Stimulated activated CD4-positive, alpha-beta T cell treated with anti-CD3 and anti-CD28 coated beads, TNF-alpha, amount 100 ng/mL, for 4 hours (primary cell): ENCODE measurements at places on chromosomes 11 and 22.

GRCh38 chr22:31508536-31508935 is 12.2 kb downstream of the SFI1 start:
- DNase-seq = no peak

DNA sequence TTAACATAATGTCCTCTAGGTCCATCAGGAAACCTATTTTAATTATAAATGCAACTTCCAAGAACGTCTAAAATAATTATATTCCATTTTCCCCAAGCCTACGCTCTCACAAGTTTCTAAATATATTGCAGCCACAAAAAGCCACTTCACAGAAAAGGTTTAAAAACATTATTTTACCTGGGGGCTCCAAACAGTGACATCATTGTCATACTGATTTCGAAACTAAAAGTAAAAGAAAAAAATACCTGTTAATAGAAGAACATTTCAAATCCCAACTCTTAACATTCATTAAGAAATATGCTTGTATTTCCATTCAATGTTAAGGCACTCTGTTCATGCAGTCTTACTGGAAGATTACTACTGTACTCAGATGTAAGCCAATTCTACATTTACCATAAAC is 1.4 kb downstream of the PSMA1 start:
- no peak for DNase-seq

DNA sequence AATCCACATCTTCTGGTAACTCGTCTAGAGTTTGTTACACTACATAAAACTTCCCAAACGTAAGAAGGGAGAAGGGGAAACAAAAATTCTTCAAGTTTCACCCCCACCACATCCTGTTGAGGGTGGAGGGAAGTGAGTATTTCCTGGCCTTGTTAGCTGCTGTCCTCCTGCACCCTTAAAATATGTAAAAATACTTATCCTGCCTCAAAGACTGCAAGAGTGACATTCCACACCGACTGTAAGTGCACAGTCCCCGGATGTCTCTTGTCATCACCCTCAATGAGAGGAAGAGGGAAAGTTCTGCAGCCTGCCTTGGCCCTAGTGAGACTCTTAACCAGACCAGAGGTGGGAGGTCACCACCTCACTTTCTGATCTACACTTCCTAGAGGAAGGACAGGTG is 3.3 kb downstream of the TMEM121B start:
- no peak for DNase-seq

- no peak for DNase-seq
Observed at GRCh38 chr11:1152316-1153104, 5.2 kb upstream of the MUC5AC start.

GRCh38 chr11:7581021-7581590 is 67.3 kb downstream of the PPFIBP2 start:
- no peak for DNase-seq

DNA sequence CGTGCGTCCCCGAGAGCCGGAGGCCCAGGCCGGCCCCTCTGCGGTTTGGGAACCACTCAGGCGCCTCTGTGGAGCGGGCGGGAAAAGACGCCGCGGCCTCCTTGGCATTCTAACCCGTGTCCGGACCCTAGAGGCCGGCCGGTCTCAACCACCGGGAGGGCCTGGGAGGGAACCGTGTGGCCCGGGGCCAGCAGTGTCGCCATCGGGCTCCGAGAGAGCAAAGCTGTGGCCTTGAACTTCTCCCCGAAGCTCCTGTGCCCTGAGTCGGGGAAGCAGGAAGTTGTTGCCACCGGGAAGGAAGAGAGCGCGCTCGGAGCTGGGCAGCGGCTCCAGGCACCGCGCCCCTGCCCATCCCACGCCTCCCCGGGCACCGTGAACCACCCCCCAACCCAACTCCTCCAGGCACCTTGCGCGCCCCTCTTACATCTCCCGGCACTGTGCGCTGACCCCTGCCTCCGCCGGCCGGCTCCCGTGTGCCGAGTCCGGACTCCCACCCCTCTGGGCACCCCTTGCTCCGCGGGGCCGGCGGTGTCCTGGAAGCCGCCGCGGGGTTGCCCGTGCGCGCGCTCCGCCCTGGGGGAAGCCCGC is 80.0 kb upstream of the PPARA start:
- no peak for DNase-seq

DNA sequence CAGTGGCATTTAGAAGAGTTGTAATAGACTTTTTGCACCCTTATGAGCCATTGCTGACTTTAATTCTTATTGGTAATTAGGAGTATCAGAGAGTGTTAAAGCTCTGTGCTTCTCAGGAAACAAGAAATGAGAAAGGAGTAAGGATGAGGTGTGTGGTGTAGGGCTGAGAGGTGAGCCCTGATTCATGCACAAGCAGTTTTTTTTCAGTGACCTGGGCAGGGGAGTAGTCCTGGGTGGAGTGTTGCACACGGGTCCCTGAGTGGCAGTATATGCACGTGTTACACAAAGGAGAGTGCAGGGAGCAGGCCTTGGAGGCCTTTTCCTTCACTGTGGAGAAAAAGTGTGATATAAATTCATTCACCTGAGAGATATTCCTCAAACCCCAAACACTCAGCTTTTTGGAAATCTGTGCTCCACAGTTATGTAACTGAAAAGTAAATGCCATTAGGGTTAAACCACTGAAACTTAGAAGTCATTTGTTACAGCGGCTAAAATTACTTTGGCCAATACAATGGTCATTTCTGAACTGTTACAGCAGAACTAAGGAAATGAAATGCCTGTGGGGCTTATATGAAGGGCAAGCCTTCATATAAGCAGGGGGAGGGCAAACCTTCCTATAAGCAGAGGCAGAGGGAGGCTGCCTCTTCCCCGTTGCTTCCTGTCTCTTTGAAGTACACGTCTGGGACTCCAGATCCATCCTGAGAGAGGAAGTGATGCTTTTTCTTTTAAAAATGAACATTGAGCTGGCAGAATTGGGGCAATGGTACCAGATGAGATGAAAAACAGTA is 62.6 kb upstream of the OLFML1 start:
- no peak for DNase-seq

GRCh38 chr22:38868286-38868721 is 3.7 kb downstream of the CBX6 start:
- no peak for DNase-seq

- no peak for DNase-seq
Observed at GRCh38 chr11:36398231-36398953, 102.3 kb downstream of the PRR5L start.

- no peak for DNase-seq
Observed at GRCh38 chr11:78978831-78979230, 404.2 kb upstream of the NARS2 start.

GRCh38 chr11:2186669-2187279 is 15.2 kb upstream of the TH start:
- DNase-seq = peak; percentile 24

GRCh38 chr11:47616726-47617416 is 22.7 kb upstream of the C1QTNF4 start:
- no peak for DNase-seq

DNA sequence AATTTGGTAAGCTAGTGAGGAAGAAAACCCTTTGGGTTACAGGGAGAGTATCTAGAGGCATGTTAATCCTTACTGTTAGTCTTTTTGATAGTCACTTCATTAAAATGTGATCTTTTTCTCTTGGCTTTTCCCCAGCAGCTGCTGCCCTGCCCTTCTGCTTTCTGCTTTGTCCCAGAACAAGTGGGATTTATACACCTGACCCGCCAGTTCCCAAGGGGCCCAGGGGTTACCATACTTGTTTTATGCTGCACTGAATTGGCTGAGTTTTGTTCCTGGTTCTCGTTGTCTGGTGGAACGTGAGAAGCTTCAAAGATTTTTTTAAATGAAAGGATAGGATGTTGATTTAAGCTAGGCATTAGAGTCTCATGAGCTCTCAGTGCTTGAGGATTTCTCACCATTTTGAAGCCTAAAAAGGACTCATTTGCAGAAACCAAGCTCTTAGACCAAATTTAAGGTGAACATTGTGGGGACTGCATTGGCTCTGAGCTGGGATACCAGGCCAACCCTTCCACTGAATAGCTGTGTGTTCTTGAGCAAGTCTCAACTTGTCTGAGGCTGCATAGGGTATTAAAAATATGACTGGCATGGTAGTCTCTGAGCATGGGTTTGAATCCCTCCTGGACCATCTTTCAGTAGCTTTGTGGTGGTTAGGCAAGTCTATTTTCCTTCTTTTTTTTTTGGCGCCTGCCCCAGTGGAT is 6.6 kb downstream of the LIMK2 start:
- no peak for DNase-seq

DNA sequence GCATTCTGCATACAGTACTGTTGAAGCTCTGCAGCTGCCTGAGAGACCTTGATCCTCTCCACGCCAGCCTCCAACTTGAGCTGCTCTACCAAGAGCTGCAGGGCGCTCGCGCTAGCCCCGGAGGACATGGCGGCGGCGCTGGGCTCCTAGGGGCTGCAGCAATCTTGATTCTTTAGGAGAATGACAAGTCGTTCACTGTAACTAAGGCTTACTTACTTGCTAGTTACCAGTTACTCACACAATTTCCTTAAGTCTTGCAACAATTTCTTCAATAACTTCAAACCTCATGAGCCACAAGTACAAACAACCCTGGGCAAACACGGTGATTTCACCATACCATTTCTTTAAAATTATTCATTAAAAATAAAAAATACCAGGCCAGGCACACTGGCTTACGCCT is 21.9 kb downstream of the SBF2 start:
- no peak for DNase-seq

DNA sequence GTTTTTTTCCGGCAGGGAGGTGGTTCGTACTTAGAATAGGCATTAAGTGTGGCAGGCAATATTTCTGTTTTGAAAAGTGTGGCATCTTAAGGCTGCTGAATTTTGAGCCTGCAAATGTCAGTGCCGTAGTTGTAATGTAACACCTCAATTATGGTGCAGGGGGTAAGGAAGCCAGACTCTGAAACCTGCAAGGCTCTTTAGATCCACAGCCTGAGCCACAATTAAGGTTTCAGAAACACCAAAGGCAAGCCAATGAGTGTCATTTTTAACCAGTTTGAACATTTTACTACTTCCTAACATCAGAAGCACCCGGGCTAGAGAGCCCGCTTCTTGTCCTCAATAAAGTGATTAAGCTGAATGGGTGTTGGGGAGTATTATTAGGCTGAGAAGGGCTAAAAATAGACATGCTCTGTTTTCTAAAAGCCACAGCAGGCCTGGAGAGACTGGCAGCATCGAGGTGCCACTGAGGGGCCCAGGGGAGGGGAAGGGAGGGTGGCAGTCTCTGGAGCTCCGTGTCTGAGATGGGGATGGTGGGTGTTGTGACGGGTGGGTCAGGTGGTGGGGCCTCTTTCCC is 113.4 kb downstream of the ZBTB16 start:
- DNase-seq = no peak

GRCh38 chr11:118910309-118911112 is 15.2 kb downstream of the BCL9L start:
- no peak for DNase-seq

- DNase-seq = no peak
Observed at GRCh38 chr11:16807306-16807705, 68.9 kb downstream of the C11orf58 start.

- DNase-seq = no peak
Observed at GRCh38 chr11:128236506-128237498, 350.6 kb downstream of the ETS1 start.

GRCh38 chr22:22048318-22048942 is 65.8 kb upstream of the TOP3B start:
- no peak for DNase-seq

- no peak for DNase-seq
Observed at GRCh38 chr11:72512956-72513355, 78.6 kb upstream of the CLPB start.

GRCh38 chr11:2401436-2401984 is 960 bp downstream of the TSSC4 start:
- no peak for DNase-seq

- DNase-seq = no peak
Observed at GRCh38 chr11:11148104-11148509, 204.9 kb downstream of the CSNK2A3 start.

- no peak for DNase-seq
Observed at GRCh38 chr11:128301756-128302155, 285.6 kb downstream of the ETS1 start.

DNA sequence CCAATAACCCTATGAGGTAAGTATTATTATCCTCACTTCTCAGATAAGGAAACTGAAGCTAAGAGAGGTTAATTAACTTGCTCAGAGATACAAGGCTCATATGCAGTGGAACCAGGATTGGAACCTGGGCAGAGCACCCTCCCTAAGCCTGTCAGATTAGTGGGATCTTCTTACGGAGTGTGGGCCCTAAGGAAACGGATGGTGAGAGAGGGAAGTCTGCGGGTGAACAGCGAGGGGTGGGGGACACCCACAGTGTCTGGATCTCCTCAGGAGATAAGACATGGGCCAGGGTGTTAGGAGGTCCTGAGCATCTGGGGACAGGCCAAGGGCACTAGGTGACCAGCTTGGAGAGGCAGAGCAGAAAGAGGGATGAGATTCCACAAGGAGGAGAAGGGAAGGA is 376.0 kb downstream of the CADM1 start:
- no peak for DNase-seq

- DNase-seq = no peak
Observed at GRCh38 chr22:26737262-26737661, 79.9 kb downstream of the MIAT start.

GRCh38 chr11:103946793-103947545 is 89.5 kb upstream of the DDI1 start:
- DNase-seq = no peak

DNA sequence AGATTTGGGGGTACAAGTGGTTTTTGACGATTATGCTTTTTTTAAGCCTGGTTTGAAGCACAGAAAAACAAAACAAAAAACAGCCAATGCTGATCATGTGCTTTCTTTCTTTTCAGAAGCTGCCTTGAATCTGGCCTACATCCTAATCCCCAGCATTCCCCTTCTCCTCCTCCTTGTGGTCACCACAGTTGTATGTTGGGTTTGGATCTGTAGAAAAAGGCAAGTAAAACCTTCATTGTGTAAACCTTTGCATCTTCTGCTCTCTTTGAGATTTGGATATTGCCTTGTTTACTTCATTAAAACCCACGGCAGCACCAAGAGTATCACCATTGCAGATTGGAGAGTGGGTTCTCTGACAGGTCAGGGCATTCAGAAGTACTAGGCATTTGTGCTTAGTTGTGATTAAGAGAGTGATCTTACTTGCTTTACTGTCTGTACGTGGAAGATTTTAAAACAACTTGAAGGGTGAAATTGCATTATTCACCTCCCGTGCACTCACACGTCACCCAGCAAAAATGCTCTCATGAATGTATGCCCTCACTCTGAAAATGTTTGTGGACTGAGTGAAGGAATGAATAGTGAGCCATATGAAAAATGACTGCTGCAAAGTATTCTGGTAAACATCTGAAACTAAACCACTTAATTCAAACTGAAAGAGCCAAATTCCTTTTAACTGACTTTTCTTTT is 17.0 kb downstream of the LAYN start:
- DNase-seq = no peak

DNA sequence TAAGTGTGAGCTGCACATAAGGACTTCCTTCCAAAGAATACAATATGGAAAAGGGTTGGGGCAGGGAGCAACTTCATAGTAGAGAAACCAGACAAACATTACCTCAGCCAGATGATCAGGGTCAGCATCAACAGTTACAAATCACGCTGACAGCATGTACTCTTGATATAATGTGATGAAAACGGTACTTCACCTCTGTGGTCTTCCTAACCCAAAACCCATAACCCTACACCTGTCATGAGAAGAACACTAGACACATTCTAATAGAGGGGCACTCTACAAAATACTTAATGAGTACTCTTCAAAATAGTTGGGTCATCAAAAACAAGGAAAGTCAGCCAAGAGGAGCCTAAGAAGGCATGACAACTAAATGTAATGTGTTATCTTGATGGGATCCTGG is 43.9 kb downstream of the RRAS2 start:
- no peak for DNase-seq
